ENCODE measurements at places on chromosomes 16 and 17. TPM values are rescaled to one million over a fixed set of nuclear protein-coding genes. Genes with fewer than 3 reads are reported as not detected.

- no peak for DNase-seq
These were observed 7.7 kb upstream of the MBTPS1 start for GRCh38 chr16:84124257-84125073.

DNA sequence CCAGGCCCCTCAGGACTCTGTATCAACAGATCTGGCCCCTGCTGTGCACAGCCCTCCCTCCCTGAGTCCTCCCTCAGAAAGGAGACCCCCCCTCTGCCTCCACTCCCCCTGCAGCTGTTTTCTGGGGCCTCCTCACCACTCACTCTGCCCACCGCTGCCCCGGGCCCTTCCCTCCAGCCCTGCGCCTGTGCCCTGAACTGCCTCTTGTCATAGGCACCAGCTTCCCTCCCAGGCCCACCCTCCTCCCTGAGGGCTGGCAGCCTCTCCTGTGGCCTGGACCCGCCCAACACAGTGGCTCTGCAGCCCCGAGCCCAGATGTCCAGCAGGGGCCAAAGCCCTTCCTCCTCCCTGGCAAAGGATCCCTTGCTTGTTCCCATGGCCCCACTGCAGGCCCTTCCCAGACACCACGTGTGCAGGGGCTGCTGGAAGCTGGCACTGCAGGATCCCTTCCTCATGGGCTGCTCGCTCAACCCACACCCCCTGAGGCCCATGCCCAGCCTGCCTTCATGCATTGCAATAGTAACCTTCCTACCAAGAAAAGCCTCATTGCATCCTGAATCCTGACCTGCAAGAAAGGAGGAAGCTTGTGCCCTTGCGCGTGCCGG lies 25.8 kb downstream of the GNPTG start:
- no peak for DNase-seq

DNA sequence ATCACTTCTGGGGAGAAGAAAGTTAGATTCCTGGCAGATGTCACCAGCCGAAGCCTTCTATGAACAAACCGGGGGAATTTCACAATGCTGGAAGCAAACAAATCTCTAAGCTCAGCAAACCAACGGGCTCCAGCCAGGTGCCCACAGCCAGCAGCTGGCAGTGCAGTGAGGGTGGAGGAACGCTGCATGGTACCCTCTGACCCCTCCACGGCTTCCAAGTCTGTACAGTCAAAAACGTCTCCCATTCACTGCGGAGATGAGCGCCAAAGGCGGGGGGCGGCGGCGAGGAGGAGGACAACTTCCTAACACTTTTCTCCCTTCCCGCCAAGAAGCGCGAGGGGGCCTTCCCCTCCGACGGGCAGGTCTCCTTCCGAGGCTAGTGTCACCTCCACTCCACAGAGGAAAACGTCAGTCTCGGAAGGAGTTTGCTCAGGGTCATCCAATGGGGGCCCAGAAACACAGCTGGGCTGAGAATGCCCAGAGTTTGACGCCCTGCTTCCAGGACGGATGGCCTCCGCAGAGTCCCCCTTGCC lies 924 bp downstream of the ZNF598 start:
- no peak for DNase-seq

GRCh38 chr17:82328141-82328993 lies 5.2 kb downstream of the SECTM1 start:
- DNase-seq, result no peak

DNA sequence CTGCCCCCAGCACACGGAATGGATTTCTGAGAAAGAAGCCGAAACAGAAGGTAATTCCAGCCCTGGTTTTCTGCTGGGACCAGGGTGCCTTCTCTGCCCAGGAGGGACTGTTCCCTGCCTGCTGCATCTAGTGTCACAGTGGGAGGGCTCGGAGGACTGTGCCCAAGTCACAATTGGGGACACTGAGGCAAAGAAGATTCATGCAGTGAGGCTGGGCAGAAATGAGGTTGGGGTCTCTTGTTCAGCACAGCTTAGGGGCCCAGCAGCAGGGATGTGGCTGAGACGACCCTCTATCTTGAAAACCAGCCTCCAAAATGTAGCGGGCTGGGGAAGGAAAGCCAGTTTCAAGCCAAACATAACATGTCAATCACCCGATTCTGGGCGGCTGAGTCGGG lies 592 bp downstream of the IL21R start:
- DNase-seq, result no peak

DNA sequence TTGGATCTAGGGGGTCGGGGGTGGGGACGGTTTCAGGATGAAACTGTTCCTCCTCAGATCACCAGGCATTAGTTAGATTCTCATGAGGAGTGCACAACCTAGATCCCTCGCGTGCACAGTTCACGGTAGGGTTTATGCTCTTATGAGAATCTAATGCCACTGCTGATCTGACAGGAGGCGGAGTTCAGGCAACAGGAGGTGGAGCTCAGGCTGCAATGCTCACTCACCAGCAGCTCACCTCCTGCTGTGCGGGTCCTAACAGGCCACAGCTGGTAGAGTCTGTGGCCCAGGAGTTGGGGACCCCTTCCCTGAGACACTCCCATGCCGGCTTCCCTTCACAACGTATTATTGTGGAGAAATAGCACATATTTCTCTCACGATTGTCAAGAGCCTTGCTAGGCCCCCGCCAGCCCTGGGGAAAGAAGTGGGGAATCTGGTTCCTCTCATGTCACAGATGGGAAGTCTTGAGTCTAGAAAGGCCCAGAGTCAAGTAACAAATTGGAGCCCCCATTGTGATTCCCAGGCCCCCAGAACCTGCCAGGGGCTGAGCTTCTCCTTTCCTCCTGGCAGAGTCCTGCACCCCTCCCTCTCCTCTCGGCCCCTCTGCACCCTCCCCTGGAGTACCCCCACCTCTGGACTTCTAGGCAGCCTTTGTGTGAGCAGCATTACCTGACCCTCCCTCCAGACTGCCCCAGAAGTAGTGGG lies 6.1 kb upstream of the KRT14 start:
- no peak for DNase-seq

DNA sequence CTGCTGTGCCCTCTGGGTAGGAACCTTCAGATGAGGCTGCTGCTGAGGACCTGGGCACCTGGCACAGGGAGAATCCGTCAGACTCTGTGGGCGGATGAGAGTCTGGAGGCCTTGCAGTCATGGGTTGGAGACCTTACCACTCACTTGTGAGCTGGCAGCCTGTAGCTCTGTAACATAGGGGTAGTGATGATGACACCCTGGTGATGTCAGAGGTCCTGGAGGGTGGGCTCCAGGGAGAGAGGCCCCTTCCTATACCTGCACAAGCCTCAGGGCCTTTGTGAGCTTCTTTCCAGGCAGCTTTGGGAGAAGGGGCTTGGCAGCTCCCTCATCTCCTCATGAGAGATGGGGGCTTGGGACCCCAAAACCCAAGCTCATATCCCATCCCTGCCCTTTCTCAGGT lies 1.6 kb downstream of the MIEF2 start:
- no peak for DNase-seq

- no peak for DNase-seq
These were observed 502 bp downstream of the FAAP100 start for GRCh38 chr17:81551458-81552243.

DNA sequence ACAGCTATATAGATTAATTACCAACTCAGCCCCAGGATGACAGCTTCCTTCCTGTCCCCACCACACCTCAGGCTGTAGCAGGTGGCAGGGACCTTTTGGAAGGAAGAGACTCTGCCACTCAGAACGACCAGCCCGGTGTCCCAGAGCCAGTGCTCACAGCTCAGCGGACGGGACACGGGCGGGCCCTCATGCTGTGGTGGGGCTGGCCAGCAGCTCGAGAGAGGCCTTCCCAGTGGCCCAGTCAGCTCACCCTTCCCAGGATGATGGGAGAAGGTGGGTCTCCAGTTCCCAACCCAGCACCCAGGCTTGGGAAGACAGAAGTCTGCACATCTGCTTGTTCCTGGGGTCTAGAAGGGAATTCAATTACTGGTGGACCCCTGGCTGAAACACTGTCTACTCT lies 10.5 kb downstream of the NUDT16L1 start:
- no peak for DNase-seq

DNA sequence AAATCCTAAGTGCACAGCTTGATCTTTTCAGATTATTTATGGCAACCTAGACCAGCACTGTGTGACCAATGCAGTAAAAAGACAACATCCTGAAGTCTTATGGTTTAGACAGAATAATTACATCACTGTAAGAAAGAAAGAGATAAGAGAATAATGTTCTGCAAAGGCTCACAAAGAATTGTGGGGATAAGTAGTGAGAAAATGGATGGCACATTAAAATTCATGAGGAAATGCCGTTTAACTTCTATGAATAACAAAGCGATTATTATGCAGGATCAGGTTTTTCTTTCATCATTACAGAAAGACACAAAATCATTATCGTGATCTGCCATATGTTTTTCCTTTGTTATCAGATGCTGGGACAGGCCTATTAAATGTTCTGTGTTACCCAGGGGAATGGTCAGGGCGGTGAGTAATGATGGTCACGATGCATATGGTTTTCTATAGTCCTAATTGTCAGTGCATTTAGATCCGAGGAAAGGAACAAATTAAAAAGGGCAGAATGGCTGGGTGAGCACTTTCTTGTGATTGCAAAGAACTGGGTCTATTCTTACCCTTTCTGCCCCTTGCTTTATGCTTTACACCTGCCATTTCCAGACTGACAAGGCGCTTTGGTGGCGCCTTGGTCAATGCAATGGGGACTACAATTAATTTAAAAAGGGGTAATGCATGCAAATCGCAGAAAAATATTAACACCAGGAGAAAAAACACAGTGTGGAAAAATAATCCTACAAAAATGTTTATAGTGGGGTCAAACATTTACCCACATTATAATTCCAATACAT lies 18.1 kb upstream of the DHX40 start:
- DNase-seq, result no peak

- DNase-seq, result no peak
These were observed 2252.5 kb downstream of the TP53TG3F start for GRCh38 chr16:35711958-35712357.

GRCh38 chr17:55090079-55090492 lies 121.5 kb downstream of the STXBP4 start:
- peak; percentile 34 for DNase-seq

- no peak for DNase-seq
These were observed 288.8 kb downstream of the NPIPA8 start for GRCh38 chr16:18047761-18048160.

DNA sequence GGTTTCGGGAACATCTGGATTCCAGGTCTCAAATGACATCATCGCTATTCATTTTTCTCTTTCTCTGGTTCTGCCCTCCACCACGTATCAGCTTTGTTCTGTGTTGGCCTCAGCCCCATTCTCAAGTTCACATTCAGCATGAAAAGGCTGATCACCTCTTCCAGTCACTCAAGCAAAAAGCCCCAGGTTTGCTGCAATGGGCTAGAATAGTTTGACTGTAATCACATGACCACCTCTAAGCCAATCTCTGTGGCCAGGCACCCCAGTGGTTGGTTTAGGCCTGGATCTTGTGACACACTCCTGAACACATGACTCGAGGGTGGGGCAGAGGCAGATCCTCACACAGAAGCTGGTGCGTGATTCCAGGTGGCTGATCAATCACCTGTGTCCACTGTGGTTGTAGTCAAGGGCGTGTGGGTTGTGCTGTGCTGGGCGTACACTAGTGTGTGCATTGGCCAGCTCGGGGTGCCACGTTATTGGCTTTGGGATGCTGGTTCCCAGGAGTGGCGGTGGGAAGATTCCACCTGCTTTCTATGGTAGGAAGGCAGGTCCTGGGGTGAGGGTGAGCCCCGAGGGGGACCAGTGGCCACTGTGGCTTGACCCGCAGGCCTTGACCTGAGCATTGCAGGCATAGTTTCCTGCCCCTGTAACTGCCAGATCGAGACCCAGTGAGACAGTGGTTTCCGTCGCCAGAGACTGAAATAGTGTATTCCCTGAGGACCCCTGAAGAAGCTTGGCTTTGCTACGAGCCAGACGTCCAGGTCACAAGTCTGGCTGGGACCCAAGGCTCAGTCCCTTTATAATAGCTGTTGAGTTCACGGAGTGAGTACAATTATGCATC lies 12.0 kb downstream of the EEF2K start:
- no peak for DNase-seq

DNA sequence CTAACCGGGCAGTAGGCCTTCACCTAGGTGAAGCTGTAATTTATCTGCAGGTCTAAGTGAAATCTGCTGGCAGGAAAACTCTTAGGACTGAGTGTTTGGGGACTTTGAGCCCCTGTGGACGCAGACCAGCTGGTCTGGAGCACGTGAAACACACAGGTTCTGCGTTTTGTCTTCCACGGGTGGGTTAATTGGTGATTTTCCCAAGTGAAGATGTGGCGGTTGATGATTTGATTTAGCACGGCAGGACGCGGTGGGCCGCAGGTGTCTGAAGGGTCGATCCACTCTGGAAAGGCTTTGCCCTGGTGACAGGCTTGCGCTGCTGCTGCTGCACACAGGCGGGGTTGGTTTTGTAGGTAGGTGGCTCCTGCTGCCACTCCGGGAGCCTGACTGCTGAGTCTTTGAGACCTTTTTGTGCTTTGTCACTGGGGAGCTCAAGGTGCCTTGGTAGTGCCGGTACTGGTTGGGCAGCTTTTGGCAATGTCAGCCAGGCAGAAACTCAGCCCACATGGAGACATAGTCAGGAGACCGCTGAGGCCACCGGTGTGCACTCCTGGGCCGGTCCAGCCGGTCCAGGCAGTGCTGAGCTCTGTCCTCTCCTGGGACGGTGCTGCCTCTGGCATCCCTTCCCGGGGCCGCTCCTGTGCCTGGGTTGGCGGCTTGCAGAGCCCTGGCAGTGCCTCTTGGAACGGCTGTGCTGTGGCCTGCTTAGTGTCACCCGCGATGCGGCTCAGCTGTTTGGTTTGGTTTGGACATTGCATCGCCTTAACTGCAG lies 2.3 kb downstream of the BAIAP2 start:
- DNase-seq, result no peak

DNA sequence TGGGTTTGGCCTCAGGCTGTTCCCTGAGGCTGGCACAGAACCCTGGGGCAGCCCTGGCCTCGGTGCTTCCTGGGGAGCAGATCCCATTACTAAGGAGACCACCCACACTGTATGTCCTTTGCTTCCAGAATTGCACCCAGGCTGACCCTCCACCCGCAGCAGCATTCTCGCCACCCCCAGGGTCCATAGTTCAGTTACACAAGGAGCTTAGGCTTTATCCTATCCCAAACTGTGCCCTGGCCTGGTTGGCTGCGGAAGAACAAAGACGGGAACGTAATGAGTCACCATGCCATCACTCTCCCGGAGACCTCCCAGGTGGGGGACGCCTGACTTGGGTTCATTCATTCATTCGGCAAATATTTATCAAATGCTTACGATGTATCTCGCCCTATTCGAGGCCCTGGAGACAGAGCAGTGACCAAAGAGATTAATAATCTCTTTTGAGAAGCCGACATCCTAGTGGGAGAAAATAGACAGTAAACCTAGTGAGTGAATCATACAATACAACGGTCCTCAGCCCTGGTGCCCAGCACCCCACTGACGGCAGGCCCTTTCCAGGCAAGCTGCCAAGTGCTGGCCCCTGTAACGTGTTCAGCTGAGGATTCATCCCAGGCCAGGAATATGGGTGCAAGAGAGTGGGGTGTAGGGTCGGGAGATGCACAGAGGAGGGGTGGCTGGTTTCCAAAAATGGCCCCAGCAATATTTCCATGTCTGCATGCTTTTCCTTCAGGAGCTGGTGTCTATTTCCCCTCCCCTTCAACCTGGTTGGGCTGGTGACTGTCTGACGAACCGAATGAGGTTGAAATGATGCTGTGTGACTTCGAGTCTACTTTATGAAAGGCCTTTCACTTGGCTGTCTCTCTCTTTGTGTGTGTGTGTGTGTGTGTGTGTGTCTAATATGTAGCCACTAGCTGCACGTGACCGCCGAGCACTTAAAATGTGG lies 134.2 kb downstream of the MGAT5B start:
- DNase-seq, result no peak

- peak; percentile 91 for DNase-seq
These were observed 30.9 kb downstream of the SOCS1 start for GRCh38 chr16:11224894-11225676.

GRCh38 chr16:71492786-71493185 lies 3.7 kb upstream of the ZNF19 start:
- no peak for DNase-seq

Gene KRTAP4-1
- total RNA-seq, result not detected

Gene TCAP
- total RNA-seq, result 2.3 TPM
